ENCODE measurements at places on chromosomes 6 and 20.

DNA sequence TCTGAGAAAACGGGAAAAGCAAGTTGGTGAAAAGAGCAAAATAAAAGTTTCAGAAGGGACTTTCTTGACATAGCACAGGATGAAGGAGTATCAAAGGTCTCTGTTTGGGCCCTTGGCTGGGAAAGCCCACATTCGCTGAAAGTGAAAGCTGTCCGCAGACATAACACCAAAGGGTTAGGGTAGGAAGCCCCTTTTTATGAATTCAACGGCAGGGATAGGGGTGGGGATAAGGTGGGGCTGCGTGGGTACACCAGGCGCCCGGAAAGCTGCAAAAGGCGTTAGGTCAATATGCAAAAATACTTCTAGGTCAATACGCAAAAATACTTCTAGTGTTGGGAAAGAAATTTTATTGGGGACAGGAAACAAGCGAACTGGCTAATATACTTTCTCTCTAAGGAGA, 135.1 kb downstream of the OR2B2 start:
- DNase-seq = no peak

DNA sequence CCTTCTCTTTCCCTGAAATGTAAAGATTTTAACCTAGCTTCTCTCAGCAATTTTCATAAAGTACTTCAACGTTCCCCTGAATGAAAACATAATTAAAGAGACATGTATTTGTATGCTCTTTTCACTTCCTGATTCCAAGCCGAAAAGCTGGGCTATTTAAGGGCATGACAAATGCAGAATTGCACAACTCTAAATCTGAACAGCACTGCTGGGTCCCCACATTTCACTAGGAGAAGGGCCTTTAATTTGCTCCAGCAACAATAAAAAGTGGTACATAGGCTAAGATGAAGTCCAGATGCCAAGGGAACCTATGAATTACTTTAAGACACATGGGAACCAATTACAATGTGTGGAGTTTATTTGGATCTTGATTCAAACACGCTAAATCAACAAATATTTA, 42.0 kb downstream of the IRAK1BP1 start:
- DNase-seq = no peak

DNA sequence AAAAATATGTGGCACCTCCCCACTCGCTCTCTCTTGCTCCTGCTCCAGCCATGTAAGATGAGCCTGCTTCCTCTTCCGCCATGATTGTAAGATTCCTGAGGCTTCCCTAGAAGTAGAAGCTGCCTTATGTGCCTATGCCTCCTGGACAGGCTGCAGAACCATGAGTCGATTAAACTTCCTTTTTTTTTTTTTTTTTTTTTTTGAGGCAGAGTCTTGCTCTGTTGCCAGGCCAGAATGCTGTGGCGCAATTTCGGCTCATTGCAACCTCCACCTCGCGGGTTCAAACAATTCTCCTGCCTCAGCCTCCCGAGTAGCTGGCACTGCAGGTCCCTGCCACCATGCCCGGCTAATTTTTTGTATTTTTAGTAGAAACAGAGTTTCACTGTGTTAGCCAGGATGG, 112.5 kb downstream of the FAM217A start:
- no peak for DNase-seq

DNA sequence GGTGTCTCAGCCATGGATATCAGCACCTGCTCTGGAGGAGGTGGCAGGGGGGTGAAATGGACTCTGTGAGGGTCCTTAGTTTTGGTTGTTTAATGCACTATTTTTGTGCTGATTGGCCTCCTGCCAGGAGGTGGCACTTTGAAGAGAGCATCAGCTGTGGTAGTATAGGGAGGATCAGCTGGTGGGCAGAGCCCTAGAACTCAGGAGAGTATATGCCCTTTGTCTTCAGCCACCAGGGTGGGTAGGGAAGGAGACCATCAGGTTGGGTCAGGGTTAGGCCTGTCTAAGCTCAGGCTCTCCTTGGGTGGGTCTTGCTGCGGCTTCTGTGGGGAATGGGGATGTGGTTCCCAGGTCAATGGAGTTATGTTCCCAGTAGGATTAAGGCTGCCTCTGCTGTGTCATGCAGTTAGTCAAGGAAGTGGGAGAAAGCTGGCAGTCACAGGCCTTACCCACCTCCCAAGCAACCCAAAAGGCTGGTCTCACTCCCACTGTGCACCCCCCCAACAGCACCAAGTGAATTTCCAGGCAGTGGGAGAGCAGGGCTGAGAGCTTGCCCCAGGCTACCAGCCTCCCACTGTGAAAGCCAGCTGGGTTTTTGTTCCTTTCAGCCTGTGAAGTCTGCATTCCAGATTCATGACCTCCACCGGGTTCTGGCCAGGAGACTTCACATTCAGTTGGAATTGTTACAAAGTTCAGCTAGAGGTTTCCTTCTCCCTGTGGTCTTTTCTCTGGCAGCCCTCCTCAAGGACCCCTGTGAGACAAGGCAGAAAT, 5.7 kb upstream of the OSTM1 start:
- DNase-seq = no peak

Data from ureter (tissue), 1 donor.